Eye (tissue), 1 donor: ENCODE measurements at places on chromosomes 3 and 15.

GRCh38 chr3:81728766-81729544 lies 32.5 kb downstream of the GBE1 start:
- DNase-seq = no peak

DNA sequence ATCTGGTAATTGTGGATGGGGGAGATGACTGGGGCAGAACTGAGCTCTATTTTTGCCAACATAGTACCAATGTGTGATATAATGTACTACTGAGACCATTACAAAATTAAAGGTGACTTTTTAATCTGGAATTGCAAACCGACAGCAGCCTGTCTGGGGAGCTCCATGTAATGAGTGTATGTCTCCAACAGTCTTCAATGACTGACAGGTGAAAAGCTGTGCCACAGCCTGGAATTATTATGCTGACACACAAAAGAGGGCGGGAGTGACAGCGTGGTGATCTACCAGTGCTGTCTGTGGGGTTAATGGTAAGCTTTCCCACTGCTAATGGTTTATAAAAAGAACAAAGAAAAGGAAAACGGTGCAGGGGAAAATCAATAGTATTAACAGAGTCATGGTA lies 143.4 kb downstream of the CLSTN2 start:
- no peak for DNase-seq

DNA sequence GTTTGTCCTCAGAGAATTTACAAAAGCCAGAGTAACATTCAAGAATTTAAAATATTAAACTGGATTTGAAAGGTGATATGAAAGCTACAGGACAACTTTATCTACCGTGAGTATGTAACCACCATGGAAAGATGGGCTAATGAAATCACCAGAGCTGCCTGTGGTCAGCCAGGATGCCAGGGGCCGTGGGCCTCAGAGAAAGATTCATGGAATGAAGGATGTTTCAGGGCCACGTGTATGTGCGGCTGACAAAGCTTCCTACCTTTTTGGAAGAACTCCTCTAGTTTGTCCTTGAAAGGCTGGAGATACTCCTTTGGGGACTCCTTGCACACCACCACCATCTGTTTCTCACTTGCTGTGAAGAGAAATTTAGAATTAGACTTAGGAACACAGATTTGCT lies 138.9 kb downstream of the GREM1 start:
- DNase-seq = no peak

GRCh38 chr3:25903371-25904129 lies 113.7 kb downstream of the OXSM start:
- DNase-seq = peak; percentile 5

DNA sequence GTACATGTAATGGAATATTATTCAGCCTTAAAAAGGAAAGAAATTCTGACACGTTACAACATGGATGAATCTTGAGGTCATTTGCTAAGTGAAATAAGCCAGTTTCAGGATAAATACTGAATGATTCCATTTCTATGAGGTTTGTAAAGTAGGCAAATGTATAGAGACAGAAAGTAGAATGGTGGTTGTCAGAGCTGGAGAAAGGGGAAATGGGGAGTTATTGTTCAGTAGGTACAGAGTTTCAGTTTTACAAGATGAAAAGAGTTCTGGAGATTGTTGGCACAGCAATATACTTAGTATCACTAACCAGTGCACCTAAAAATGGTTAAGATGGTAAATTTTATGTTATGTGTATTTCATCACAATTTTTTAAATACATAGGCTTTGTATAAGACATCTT lies 60.6 kb downstream of the USP8 start:
- DNase-seq = no peak

- no peak for DNase-seq
Measured at GRCh38 chr3:170869239-170869590, 780 bp downstream of the RPL22L1 start.

- no peak for DNase-seq
Measured at GRCh38 chr3:52053307-52054304, 2.8 kb downstream of the DUSP7 start.

DNA sequence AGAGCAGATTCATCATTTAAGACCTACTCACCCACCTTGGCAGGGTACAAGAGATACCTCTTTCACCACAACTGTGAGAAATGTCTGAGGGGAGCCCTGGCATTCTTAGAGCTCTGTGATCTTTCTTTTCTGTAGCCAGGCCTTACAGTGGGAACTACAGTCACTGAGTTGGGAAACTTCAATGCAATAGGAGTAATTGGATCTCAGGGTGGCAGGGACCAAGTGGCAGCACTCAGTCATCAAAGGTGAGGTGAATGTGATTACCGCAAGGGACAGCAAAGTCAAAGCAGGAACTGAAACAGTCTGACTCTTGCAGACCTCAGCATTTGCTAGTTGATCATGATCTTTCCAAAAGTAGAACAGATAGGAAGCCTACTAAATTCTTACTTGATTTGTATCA lies 7.2 kb upstream of the MCF2L2 start:
- no peak for DNase-seq

DNA sequence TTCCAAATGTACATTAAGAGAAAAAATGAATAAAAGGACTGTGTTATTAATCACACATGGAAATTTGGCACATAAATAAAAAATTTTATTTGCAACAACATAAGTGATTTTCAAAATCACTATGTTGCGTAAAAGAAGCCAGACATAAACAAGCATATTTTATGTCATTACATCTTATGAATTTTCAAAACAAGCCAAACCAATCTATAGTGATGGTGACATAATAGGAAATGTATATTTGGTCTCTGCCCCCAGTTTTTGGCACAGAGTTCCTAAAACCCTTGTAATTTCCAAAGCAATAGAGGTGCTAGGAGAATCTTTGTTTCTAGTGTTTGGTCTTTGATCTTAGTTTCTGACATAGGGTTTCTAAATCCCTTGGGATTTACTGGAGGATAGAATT lies 543.3 kb downstream of the ZBBX start:
- peak; percentile 25 for DNase-seq

- DNase-seq = no peak
Measured at GRCh38 chr3:183285318-183285717, 32.3 kb downstream of the B3GNT5 start.

DNA sequence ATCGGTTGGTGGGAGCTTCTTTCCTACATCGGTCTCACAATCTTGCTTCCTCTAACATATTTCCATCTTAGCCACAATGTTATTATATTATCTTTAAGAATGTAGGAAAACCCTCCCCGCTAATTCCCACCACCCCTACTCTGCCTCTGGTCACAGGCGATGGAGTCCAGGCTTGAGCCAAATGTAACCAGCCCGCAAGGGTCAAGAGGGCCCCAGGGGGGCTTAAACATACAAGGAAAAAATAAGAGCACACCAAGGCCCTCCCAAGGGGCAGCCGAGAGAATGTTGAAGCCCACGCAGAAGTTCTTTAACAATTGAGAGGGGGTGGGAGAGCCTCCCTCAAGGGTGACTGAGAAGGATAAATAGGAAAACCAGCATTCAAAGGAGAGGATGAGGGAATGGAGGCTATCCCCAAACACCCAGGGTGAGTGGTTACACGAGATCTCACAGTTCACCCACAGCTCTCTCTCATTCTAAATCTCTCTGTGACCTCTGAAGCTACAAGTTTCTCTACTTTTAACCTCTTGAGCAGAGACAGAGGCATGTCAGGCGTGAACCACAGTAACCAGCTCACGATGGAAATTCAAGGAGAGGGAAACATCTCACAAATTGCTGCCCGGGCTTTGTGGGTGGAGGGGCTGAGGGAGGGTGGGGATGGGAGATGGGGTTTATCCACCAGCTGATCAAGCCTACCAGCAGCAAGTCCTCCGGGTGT lies 31.4 kb upstream of the UACA start:
- DNase-seq = peak; percentile 15

DNA sequence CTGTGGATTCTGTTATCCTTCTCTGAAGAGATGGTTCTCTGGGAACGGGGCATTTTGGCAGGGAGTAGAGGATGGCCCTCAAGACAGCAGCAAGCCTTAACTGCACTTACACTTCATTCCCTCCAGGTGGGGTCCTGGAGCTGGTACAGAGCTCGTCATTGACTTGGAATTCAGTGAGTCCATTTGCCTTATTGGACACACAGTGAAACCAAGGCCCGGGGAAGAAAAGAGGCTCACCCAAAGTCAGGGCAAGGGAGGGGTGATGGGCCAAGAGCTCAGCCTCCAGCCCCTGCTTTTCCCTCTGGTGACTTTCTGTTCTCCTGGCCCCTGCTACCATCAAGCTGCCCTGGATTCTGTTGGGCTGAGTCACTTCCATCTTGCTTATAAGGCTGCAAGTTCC lies 125.6 kb downstream of the ETFA start:
- no peak for DNase-seq

DNA sequence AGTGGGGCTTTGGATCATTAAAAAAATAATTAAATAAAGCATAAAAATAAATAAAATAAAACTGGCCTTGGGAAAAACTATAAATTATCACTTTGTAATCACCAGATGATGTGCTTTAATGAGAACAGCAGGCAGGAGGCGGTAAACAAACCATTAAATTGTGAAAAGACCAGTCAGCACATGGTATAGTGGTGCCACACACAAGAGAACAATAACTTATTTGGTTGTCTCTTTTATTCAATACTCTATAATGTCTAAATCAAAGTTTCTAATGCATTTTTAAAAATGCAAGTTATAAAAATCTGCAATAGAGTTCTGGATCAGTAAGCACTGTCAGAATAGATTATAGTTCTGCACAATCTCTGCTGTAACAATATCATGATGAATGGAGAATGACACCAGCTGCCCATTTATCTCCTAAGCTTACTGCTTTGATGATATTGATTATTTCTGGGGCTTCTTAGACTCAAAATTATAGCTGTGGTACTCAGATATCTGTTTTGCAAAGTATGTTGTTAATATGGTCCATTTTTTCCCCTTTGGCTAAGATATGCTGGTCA lies 259.3 kb downstream of the NAALADL2 start:
- peak; percentile 58 for DNase-seq

- DNase-seq = no peak
Measured at GRCh38 chr3:13223574-13224237, 150.5 kb upstream of the IQSEC1 start.

GRCh38 chr15:98160236-98160635 lies 199.7 kb downstream of the ARRDC4 start:
- peak; percentile 75 for DNase-seq

- peak; percentile 8 for DNase-seq
Measured at GRCh38 chr3:5160940-5161858, 26.3 kb upstream of the EDEM1 start.

- no peak for DNase-seq
Measured at GRCh38 chr3:36701249-36701572, 63.1 kb downstream of the DCLK3 start.

- no peak for DNase-seq
Measured at GRCh38 chr3:95971573-95971972, 842.8 kb upstream of the EPHA6 start.

DNA sequence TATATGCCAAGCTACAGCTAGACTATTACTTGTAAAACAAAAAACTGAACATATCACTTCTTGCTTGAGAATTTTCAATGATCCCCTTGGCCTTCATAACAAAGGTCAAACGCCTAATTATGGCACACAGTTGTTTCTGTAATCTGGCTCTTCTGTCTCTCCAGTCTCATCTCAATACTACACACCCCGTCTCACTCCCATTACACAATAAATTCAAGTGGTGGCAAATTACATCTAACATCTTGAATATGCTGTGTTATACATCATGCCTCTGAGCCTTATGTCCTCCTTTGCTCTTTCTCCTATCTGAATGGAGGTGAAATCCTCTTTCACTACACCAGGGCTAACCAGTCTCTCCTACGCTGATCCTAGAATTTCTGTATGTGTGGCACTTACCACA lies 140.4 kb downstream of the TBL1XR1 start:
- no peak for DNase-seq

- no peak for DNase-seq
Measured at GRCh38 chr3:156633335-156633734, 41.1 kb upstream of the TIPARP start.

GRCh38 chr3:27340534-27340933 lies 28.6 kb downstream of the NEK10 start:
- no peak for DNase-seq

- no peak for DNase-seq
Measured at GRCh38 chr3:139197251-139197650, 146.6 kb upstream of the MRPS22 start.

DNA sequence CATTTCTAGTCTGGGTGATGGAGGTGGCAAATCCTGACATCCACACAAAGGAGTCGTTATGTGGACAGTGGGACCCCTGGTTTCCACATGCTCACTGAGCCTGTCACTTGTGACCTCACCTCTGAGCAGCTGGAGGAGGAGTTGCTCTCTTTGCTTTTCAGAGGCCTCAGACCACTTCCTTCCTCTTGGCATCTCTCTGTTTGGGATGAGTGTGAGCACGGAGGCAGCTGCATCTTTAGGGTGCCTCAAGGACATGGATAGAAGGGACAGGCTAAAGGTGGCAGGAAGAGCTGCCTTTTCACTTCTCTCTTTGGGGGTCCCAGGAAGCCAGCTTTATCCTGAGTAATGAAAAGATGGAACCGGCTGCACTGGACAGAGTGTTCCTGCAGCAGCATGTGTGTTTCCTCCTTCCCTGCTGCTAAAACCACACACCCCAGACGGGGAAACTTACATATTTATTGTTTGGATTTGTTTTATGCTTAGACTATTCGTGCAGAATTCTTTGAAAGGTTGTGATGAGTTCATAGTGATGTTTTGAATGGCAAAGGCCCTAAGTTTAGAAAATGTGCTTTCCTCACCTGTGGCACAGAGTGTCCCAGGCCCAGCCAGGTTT lies 31.8 kb downstream of the GPR171 start:
- DNase-seq = no peak

GRCh38 chr3:101719604-101720185 lies 4.7 kb upstream of the CEP97 start:
- DNase-seq = no peak

DNA sequence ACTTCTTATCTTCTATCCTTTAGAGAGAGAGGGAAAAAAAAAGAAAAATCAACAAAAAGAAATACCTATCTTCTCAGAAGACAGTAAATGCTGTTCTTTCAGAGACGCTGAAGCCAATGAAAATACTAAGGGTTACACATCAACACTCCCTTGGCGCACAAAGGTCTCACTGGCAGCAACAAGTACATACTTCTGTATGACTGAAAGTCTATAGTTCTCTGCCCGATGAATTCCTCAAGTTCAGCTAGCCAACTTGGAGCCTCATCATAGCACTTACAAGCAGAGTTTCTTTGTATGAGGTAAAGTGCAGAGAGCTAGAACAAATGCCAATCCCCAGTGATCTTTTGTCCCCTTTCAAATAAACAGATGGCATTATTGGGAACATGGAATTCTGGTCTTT lies 62.7 kb downstream of the CPNE4 start:
- DNase-seq = no peak

GRCh38 chr3:77040216-77040615 lies 317 bp downstream of the ROBO2 start:
- DNase-seq = no peak

- DNase-seq = no peak
Measured at GRCh38 chr15:41417418-41418195, 712 bp downstream of the RTF1 start.

- no peak for DNase-seq
Measured at GRCh38 chr15:77025083-77025901, 30.4 kb downstream of the PSTPIP1 start.

- no peak for DNase-seq
Measured at GRCh38 chr3:27526614-27527315, 42.6 kb upstream of the SLC4A7 start.

DNA sequence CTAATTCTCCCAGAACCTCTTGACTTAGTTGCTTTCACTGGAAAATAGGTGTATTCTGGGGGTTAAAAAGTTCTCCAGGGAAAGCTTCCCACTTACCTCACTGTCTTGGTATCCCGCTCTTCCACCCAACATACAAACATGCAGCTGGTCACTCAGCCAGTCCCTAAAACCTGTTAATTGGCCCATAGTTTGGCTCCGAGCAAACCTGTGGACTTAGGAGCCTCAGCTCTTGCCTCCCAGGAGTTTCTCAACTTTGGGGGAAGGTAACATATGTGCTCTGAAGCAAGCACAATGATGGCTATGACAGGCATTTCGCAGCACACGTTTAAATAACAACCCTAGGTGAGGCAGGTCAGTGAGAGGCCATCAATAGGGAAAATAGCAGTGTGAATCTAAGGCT lies 25.8 kb upstream of the LRRFIP2 start:
- DNase-seq = no peak
